ENCODE measurements at places on chromosomes 7 and 10.

DNA sequence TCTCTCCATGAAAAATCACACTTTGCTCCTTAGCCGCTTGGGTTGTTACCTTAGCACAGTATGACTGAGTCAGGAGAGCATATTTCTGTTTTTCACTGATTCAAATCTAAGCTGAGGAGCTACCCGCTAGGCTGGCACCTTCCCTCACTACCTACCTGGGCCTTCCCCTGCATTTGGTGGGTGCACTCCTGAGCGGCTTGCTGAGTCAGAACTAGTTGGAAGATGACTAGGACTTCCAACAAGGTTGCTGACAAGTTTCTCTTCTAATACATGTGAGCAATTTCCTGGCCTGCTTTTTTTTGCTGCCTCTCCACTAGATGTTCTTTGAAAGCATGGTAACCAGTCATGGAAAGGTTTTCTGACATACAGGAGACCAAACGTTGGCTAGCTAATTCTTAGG, 43.8 kb upstream of the SEC61G start:
- no peak for DNase-seq

DNA sequence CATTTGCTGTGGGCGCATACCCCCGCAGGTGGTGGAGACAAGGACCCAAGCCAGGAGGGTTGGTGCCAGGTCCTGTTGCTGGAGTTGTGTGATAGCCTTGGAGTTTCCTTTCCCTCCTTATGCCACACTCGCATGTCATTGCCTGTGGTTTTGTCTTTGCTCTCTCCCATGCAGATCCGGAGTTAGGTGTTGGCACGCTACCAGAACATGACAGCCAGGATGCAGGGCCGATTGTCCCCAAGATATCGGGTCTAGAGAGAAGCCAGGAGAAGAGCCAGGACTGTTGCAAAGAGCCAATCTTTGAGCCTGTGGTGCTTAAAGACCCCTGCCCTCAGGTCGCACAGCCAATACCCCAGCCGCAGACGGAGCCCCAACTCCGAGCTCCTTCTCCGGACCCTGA, 369.2 kb upstream of the GALNT17 start:
- DNase-seq = no peak

DNA sequence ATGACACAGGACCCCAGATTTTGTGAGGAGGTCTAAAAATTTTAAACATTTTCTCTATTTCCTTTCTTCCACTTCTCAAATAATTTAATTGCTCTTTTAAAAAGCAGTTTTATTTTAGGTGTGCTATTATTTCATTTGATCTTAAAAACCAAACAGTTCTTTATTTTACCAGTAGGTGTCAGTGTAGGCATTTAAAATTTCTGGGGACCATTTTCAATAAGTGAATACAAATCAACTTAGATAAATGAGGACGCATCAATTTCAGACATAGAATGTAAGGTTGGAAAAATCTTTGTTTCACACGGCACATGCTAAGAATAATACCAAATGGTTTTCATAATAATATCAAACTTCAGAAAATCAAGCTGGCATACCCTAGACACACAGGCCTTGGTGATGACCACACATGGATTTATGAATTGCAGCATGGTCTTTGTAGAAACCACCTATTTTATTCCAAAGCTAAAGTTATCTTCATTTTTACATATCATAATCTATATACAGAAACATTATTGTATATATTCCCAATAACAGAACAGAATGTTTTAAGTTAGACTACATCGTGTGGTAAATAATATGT, 127.6 kb upstream of the SLC26A5 start:
- DNase-seq = no peak

- no peak for DNase-seq
Observed at GRCh38 chr10:73263693-73264347, 11.4 kb upstream of the MRPS16 start.

- no peak for DNase-seq
Observed at GRCh38 chr7:151590071-151590849, 70.6 kb upstream of the RHEB start.

DNA sequence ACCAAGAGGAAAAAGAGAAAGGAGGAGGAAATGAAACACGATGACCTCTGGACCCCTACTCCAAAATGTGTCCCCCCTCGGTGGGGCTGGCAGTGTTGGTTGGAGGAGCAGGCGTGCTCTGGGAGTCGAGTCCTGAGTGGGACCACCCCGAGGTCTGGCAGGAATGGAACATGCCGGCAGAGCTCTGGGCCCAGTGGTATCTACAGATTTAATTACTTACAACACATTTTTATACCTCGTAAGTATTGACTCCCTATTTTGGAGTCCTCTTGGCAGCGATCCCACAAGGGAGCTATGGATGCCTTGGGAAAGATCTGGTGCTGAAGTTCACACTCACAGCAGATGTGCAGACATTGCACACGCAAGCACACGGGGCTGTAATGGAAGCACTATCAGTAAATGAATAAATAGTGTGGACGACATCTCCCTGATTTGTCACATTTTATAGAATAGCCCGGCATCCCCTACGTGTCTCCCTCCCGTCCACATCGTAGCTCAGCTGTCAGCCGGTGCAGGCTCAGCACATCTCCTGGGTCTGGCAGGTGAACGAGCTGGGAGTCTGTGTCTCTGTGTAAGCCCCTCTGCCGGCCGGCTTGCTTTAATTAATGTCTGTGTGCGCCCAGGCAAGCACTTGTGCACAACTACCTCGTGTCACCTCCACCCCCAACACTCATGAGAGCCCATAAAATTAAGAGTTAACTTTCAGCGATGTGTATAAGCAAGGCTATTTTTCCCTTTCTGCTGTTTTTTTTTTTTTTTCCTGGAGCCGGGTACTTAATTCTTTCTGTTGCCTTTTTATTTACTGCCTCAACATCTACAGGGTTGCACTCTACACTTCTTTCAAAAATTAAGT, 603.2 kb downstream of the LRMDA start:
- DNase-seq = no peak

GRCh38 chr7:94481279-94481678, 28.3 kb upstream of the CASD1 start:
- DNase-seq = no peak

DNA sequence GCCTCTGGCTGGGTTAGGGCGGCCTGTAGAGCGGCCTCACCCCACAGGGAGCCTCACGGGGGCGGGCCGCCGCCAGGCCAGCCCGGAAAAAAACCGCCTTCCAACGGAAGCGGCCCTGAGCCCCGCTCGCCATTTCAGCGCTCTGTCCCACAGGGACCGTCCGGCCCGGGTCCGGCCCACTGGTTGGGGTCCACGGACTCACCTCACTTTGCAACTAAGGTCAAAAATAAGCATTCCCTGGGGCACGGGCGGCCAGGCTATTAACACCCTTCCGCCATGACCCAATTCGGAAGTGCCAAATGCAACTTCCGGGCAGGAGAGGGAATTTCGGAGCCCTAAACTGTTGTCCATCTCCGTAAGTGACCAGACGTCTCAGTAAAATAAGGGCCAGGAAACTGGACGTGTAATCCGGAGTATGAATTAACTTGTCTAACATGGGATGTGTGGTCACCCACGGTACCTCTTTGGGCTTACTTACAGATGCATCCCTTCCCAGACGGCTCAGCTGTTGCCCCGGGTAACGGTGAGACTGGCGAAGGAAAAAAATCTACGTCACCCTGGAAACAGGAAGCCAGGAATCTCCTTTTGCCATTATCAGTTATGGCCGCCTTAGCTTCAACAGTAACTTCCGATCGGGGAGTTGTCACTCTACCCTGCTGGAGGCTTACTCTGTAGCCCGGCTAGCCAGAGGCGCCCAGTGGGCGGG, at the start of gene BBIP1:
TSS of gene BBIP1 (minus strand) at position 538 of the 706 bp plus-strand sequence. CDS start 1,023 bp downstream, outside the sequence.
- no peak for DNase-seq

DNA sequence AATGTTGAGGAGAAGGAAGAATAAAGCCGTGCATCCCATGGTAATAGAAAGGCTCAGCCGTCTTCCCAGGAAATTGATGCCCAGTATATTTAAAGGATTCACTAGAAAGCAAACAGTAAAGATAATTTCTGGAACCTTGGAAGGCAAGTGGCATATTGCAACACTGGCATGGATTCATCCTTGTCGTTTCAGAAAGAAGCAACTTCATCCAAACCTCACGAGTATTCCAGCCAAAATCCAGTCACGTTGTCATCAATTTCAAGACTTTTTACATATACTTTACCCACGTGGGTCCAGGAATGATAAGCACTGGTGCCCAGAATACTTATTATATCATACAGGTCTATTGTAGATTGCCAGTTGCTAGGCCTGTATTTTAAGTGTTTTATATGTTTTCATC, 73.8 kb downstream of the SVOPL start:
- DNase-seq = no peak

- no peak for DNase-seq
Observed at GRCh38 chr10:131584287-131584686, 272.8 kb upstream of the TCERG1L start.

Data from ovary (tissue), 10 donors.